ENCODE measurements at places on chromosomes 4 and X. TPM values are rescaled to one million over a fixed set of nuclear protein-coding genes. Genes with fewer than 3 reads are reported as not detected.

DNA sequence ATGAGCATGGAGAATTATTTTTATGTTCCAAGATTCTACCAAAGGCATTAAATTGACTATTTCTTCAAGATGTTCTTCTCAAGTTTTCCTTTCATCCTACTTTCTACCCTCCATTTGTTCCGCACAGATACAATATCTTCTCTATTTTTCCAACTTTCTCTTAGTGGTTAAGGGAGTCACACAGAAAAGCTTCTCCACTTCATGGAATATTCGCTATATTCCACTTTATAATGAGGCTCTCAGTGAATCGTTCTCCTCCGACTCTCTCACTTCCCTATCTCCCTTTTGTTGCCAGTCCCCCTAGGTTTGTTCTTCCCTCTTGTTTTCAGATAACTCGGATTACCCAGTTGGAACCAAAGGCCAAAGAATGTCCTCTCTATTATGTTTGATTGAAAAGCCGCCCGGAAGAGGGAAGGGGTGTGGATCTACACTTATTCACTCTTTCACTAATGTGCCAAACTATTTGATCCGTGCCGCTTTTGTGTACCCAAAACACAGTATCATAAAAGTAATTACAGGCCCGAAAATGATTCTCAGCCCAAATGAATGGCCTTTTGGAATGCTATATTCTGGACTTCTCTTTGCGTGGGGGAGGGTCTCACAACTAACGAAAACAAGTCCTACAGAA lies 1.2 kb downstream of the SH3D19 start:
- no peak overlapping the region for H3K27ac ChIP-seq
- DNase-seq = no peak
- H3K27me3 ChIP-seq = peaks cover 14% of the 10 kb centered on the region
- no peak overlapping the region for H3K4me3 ChIP-seq
- no peaks in the 10 kb centered on the region for H3K4me1 ChIP-seq

DNA sequence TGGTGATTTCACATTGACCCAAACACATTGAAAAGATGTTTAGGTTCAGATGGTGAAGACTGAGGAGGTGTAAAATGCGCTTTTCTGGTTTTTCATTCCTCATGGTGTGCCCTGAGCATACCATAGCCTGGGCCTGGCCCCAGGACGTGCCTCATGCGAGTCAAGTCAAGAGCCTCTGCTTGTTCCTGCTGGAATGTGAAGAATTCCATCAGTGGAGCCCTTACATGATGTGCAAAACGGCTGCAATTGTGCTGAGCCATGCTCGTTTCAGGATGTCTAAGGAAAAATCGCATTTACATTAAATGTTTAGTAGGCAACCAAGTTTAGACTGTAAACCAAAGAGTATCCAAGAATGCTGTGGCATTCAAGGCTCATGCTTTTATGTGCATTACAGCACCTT lies 34.9 kb downstream of the GYG2 start:
- no peak for DNase-seq
- H3K27me3 ChIP-seq = no peaks in the 10 kb centered on the region
- no peaks in the 10 kb centered on the region for H3K36me3 ChIP-seq
- H3K4me3 ChIP-seq = no peak overlapping the region
- no peaks in the 10 kb centered on the region for H3K4me1 ChIP-seq

DNA sequence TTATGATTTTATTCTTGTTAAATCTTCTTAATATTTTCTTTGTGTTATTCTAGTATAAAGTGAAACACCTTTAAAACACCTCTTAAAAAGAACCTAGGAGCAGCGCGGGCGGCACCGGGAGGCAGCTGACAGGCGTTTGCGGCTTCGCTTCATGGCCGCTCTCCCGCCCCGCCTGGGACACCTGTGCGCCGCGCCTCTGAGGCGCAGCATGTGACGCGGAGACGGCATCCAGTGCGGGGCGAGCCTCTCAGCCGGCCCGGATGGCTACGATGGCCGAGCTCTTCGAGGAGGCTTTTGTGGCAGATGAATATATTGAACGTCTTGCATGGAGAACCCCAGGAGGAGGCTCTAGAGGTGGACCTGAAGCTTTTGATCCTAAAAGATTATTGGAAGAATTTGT lies 1592.7 kb downstream of the TECRL start:
- H3K27me3 ChIP-seq = no peaks in the 10 kb centered on the region
- DNase-seq = no peak
- no peaks in the 10 kb centered on the region for H3K4me1 ChIP-seq
- H3K36me3 ChIP-seq = no peaks in the 10 kb centered on the region
- H3K27ac ChIP-seq = no peak overlapping the region

DNA sequence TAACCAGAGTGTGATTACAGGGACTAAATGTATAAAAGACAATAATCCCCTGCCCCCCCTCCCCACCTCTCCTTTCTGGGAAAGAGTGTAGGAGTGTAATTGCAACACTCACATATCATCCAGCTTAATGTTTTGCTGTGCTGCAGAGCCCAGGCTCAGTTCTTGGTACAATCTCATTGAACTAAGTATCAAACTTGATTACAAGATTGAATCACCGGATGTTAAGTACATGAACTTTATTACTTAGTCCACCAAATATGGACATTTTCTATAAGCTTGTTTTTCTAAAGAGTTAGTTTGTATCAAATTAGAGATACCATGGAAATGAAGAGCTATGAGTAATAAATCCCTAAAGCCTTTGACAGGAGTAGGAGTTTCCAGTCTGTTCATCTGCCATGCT lies 559.1 kb downstream of the ZNF674 start:
- no peak for DNase-seq
- no peak overlapping the region for H3K27ac ChIP-seq
- no peaks in the 10 kb centered on the region for H3K27me3 ChIP-seq
- no peak overlapping the region for H3K4me3 ChIP-seq
- no peaks in the 10 kb centered on the region for H3K36me3 ChIP-seq

DNA sequence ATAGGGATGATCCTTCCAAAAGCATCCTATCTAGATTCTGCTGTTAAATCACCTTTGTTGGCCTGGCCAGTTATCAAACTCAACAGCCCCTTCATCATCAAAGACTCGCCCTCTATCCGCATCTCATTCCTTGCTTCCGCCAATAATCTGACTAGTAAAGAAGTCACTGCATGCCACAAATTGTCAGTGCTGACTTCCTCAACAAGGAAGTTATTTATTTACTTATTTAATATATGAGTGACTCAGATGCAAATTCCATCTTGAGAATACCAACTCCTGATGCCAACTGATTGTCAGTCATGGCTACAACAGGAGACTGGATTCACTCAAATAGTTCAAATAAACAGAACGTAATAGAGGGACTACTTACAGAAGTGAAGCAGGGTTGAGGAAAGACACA lies 283.8 kb downstream of the TRIML1 start:
- H3K36me3 ChIP-seq = no peaks in the 10 kb centered on the region
- no peak overlapping the region for H3K4me3 ChIP-seq
- no peaks in the 10 kb centered on the region for H3K4me1 ChIP-seq
- DNase-seq = no peak

Gene CXCL1
- total RNA-seq = not detected

Gene SLIT2
- not detected for total RNA-seq
